ENCODE measurements at places on chromosomes 2 and 18.

- no peak for ATAC-seq
These were observed 15.2 kb upstream of the CCDC74B start for GRCh38 chr2:130160131-130160530.

GRCh38 chr2:26612034-26612433 lies 29.1 kb downstream of the CIB4 start:
- no peak for ATAC-seq

DNA sequence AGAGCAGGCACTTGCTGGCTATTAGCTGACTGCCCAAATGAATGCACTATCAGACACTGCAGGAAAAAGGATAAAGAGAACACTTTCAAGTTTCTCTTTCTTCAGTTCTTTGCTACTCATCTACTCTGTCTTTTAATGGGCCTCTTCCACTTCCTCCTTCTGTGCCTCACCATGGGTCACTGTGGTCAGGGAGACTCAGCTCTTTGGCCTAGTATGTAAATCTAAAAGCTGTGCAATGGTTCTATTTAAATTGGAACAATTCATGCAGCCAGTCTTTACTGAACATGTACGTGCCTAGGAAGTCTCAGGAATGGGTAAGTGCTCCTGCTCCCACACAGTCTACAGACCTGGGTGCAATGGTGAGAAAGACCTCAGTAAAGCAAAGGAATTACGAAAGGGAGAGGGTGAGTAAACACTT lies 79.1 kb upstream of the DNMT3A start:
- peak; percentile 78 for ATAC-seq

DNA sequence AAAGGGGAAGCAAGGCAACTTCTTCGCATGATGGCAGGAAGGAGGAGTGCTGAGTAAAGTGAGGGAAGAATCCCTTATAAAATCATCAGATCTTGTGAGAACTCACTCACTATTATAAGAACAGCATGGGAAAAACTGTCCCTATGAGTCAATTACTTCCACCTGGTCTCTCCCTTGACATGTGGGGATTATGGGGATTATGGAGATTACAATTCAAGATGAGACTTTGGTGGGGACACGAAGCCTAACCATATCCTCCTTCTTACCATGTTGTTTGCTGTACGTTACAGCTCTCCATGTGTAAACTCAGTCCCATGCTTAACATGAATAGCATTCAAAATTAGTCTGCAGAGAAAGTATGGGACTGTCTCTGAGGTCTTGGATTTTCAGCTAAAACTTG lies 1096.8 kb upstream of the ACVR2A start:
- peak; percentile 26 for ATAC-seq

DNA sequence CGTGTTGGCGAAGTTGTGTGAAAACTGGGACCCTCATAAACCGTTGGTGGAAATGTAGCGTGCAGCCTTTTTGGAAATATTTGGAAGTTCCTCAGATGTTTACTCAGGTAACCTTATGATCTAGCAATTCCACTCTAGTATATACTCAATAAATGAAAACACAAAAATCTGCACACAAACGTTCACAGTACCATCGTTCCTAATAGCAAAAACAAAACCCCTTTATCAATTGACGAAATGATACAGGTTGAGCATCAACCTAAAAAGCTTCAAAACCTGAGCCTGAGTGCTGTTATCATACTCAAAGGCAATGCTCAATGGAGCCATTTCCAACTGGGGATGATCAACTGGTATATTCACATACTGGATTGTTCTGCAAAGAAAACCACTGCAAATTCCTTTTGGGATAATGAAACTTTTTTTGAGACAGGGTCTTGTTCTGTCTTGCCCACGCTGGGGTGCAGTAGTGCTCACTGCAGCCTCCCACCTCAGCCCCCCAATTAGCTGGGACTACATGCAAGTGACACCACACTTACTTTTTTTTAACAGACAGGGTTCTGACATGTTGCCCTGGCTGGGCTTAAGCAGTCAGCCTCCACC lies 777 bp upstream of the C18orf32 start:
- no peak for ATAC-seq

GRCh38 chr2:40126006-40126405 lies 325.9 kb downstream of the SLC8A1 start:
- no peak for ATAC-seq
